ENCODE measurements at places on chromosomes 4 and X.

DNA sequence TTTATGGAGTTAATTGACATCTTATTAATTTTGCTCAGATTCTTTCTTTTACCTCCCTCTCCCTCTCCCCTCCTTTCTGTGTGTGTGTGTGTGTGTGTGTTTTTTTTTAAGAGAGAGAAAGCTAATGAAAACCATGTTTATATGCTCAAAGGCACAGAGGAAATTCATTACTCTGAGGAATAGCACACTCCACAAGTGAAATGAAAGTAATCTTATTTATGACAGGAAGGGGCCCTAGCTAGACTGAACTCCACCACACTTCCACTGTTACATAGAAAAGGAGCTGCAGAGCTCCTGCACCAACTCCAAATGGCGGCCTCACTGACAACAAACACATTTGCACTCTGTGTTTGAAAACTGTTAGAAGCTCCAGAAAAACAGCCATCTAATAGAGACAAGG, 150.6 kb downstream of the RASL11B start:
- no peak for DNase-seq

GRCh38 chr4:119666653-119667091, 38.1 kb upstream of the PDE5A start:
- DNase-seq: no peak

- DNase-seq: no peak
Observed at GRCh38 chr4:48078862-48079655, 55.0 kb downstream of the TXK start.

DNA sequence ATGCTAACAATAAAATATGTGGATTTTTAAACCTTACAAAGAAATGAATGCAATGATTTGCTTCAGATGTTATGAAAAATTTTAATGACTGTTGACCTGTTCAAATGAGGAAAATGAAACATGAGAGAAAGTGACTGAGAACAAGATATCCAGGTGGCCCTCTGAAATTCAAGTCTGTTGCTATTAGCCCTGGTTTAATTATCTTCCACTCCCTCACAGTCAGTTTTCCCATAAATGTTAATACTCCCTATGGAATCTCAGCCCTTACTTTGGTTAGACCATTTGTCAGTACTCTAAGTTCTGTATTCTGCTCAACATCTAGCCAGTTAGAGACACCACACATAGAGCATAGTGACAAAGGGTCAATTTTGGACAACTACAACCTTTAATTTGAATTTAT, 327.8 kb downstream of the PDGFC start:
- DNase-seq: no peak

GRCh38 chr4:38146383-38146782, 186.2 kb downstream of the PTTG2 start:
- no peak for DNase-seq

DNA sequence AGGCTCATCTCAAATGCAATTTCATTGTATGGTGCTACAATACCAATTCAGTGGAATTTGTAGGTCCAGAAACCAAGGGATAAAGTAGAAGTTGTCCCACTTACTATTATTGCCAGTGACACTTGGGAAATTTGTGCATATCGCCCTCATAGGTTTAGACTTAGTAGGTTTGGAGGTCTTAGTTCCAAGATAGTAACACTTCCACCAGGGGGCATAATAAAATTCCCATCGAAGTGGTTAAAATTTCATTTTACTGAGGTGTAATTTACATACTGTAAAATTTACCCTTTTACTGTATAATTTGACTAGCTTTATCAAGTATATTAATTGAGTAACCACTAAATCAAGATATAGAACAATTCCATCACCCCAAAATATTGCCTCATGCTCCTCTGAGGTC, 174.6 kb downstream of the INPP4B start:
- DNase-seq: no peak

DNA sequence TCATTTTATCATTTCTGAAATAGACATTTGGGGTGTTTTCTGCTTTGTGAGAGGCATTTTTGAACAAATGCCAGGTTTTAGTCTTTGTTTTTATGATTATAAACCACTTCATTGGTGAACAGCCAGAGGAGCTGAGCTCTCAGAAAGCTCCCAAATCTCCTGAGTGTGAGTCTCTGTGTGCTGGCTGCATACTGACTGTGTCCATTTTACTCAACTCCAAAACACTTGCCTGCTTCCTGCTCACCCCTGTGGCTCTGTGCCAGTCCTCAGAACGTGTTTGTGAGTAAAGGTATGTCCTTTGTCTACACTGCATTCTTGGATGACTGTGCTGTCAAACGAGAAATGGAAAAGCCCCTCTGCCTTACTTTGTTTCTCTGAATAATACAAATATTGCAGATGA, 5.4 kb upstream of the LRAT start:
- no peak for DNase-seq

DNA sequence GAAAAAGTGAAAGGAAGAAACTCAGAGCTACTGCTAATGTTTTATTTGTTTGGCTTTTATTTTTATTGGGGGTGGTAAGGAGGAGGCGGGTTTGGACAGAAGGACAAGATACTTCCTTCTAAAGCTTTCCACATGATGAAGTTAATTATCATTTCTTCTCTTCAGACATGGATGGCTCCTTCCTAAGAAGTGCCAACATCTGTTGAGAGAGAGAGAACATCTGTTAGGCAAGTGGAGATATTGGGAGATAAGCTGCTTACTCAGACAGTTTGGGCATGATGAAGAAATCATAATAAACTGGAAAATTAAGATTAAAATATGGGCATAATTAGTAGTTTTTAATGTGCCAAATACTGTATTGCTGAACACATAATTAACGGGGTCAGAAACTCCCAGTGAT, 535.7 kb upstream of the INTU start:
- no peak for DNase-seq

DNA sequence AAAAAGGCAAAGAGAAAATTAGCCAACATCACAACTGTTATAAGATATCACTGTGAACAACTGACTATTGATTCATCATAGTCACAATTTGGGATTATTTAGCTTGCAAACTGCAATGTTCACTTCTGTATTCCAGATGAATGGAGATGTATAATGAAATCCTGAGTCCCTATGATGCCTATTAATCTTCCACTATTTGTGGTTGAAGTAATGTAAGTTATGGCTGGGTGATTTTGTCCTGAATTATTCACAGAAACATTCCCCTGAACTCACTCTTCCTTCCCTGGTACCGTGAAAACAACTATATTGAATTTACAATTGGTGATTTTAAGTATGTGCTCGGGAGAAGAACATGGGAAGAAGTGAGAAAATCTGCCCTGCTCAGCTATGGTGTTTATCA, 50.8 kb upstream of the NPFFR2 start:
- DNase-seq: no peak

- DNase-seq: no peak
Observed at GRCh38 chr4:42733380-42733779, 76.5 kb upstream of the ATP8A1 start.

- DNase-seq: no peak
Observed at GRCh38 chr4:137510557-137511265, 21.6 kb downstream of the PCDH18 start.

- DNase-seq: no peak
Observed at GRCh38 chrX:10598540-10598939, 21.8 kb downstream of the MID1 start.

- no peak for DNase-seq
Observed at GRCh38 chrX:69148946-69149345, 16.3 kb downstream of the PJA1 start.

GRCh38 chr4:173489514-173489913, 40.5 kb downstream of the HAND2 start:
- DNase-seq: no peak

DNA sequence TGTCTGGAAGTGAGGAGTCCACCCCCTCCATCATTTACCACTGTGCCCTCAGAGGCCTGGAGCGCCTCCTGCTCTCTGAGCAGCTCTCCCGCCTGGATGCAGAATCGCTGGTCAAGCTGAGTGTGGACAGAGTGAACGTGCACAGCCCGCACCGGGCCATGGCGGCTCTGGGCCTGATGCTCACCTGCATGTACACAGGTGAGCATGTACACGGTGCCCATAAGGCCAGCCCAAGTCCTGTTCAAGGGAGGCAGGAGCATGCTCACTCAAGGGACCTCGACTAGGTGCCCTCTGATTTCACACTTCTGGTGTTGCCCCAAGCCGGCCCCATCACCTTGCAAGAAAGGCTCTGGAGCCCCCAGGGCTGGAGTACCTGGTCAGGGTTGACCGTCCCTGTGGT, 13.4 kb upstream of the MSANTD1 start:
- DNase-seq: no peak

DNA sequence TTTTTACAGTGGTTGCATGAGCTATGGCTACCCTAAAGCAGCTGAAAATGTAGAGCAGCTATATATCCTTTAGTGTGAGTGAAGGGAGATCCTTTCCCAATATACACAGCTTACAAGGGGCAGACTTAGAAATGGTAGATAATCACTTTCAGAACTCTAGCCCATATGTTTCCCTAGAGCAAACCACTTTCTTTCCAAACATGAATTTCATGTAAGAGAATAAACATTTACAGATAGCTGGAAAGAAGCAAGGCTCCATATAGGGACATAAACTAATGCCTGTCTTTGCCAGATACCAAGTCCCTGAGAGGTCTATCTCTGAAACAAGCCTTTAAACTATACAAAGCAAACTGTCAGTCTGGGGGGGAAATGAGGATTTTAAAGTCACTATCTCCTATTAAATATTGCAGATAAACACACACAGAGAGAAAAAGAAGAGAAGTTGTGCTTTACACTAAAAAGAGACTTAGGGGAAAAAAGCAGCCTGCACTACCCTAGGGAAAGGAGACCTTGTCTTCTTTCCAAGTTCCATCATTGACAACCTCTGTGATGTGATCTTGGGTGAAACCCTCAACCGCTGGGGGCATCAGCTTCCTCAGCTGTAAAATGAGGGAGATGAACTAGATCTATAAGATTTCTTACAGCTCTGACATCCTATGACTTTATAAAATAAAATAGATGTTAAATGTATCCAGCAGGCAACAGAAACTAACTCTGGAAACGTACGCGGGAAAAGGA, 73.6 kb downstream of the TMEM156 start:
- no peak for DNase-seq

- no peak for DNase-seq
Observed at GRCh38 chr4:156291317-156291716, 337.7 kb upstream of the CTSO start.

- no peak for DNase-seq
Observed at GRCh38 chr4:120557372-120557771, 365.2 kb downstream of the PRDM5 start.

DNA sequence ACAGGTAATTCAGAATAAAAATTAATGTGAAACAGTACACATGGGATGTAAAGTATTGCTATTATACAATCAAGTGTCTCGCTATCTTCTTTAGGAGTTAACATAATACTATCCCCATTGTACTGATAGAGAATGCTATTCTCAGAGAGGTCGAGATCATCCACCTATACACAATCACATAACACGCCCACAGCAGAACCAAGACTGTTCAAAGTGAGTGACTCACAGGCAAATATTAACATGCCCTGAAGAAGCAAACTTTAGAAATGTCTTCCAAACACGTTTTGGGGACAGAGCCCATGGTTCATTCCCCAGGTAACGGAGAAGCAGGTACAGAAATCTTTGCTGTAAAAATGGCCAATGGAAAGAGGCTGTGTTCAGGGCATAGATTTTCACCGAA, 50.1 kb upstream of the PHKA2 start:
- DNase-seq: no peak

- DNase-seq: no peak
Observed at GRCh38 chr4:185542626-185543315, 7.5 kb upstream of the PDLIM3 start.

GRCh38 chr4:5619913-5620625, 88.3 kb downstream of the EVC2 start:
- DNase-seq: no peak

GRCh38 chr4:1199556-1200331, 27.4 kb upstream of the SPON2 start:
- no peak for DNase-seq

- DNase-seq: no peak
Observed at GRCh38 chr4:49018718-49019295, 32.7 kb downstream of the CWH43 start.

GRCh38 chr4:52837716-52838558, 24.2 kb upstream of the RASL11B start:
- no peak for DNase-seq

GRCh38 chr4:6420036-6420435, 52.4 kb downstream of the PPP2R2C start:
- DNase-seq: no peak

DNA sequence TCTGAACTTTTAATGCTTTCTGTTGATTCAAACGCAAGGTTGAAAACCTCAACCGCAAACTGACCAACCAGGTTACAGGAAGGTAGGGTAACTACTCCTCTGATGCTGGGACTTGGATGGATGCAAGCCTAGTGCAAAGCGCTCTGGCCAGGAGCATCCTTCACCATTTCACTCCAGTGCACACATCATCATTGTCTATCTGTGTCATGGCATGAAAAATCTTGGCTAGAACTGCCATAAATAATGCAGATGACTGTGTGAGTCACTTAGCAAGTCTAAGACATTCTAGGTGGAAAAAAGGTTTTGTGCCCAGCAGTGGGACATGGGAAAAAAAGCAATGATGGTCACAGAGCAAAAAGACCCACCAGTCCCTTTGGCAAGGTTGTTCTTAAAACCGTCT, 10.9 kb downstream of the ADGRA3 start:
- no peak for DNase-seq

- no peak for DNase-seq
Observed at GRCh38 chr4:184961660-184962059, 56.6 kb upstream of the HELT start.

DNA sequence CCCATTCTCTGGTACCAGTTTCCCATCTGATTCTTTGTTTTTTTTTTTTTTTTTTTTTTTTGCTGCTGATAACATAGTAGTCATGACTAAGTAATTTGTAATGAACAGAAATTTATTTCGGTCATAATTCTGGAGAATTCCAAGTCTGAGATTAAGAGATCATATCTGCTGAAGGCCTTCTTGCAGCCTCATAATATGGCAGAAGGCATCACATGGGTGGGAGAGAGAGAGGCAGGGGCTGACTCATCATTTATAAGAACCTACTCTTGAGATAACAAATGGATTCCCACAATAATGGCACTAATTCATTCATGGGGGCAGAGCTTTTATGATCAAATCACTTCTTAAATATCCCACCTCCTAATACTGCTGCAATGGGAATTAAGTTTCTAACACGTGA, 1034.3 kb downstream of the STIM2 start:
- DNase-seq: no peak

GRCh38 chr4:1338752-1339414, 8.1 kb upstream of the UVSSA start:
- DNase-seq: no peak

DNA sequence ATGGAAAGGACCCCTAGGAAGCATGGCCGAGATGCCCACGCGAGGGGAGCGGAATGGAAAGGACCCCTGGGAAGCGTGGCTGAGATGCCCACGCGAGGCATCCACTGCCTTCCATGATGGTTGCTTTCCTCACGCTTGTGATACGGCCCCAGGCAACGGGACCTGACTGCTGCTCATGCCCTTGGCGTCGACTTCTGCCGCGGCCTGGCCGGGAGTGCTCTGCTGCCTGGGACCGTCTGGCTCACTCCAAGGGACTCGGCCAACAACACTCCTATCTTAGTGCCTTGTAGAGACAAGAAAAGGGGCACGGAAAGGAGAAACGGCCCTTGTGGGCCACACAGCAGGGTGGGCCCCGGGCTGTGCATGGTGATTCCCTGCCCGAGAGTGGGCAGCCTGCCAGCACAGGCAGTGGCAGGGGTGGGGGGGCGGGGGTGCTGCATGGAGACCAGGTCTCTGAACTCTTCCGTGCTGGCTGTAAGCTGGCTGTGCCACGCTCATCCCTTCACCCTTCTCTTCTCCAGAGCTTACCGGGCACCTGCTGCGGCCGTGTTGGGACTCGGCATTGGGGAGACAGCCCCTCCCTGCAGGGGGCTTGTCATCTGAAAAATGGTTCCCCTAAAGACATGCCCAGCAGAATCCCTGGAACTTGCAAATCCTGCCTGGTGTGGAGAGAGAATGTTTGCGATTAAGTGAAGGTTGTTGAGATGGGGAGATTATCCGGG, 38.6 kb upstream of the HMX1 start:
- DNase-seq: no peak
